ENCODE measurements at places on chromosomes 13 and 19.

DNA sequence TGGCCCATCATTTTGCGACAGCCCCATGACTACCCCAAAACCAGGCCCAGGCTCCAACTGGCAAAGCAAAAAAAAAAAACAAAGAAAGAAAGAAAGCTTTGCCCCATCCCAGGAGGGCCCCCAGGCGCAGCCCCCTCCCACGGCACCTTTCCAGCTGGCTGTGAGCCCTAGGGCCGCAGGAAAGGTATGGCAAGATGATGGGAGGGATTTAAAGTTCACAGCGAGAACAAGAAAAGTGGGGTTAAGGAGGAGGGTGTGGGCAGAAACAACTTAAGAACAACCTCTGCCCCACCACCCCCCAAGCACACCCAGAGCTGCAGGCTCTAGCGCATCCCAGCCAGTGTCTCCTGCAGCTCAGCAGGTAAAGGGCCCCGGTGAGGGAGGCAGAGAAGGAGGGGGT, at the start of gene CYP2F1:
CYP2F1 (plus strand) TSS at position 301 of the 400 bp plus-strand sequence. CDS start 1,757 bp downstream, outside the sequence.
- no peak for DNase-seq

DNA sequence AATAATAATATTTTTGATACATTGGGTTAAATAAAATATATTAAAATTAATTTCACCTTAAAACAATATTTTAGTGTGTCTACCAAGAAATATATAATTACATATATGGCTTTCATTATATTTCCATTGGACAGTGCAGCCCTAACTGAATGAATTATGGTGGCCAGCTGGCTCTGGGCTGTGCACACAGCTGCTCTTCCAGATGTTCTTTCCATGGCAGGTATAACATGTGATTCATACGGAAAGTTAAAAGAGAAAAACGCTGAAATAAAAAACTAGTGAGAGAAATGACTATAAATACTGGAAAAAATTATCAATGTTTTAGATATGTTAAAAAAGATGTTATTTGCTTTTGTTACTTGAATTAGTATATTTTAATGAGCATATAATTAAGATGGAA, 216.3 kb downstream of the RGCC start:
- DNase-seq = no peak

GRCh38 chr19:37991176-37991835, 84.3 kb downstream of the SIPA1L3 start:
- DNase-seq = no peak

DNA sequence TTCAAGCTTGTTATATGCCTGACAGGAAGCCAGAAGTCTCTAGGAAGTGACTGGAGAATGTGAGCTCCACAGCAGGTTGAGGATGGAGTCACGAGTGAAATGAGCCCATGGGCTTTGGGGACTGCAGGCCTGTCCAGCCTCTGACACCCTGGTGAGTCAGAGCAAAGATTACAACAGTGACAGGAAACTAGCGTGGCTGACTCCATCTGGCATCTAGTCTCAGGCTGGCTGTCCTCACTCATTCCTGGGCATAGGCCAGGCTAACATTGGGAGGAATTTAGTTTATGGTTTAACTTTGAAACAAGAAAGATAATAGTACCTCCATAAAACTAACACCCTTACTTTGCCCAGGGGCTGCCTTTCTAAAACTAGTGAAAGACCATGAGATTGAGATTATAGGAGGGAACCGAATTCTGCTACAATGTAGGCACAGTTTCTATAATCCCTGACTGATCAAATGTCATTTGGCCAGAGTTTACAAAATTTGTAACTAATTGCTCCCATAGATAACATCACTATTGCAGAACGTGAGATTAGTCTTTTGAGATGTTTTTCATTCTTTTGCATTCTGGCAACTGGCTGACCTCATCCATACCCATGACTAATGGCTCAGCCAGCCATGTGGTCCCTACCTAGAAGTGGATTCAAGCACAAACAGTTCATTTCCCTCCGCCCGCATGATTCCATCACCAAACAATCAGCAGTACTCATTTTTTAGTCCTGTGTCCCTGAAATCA, 28.4 kb downstream of the PSG1 start:
- DNase-seq = no peak

DNA sequence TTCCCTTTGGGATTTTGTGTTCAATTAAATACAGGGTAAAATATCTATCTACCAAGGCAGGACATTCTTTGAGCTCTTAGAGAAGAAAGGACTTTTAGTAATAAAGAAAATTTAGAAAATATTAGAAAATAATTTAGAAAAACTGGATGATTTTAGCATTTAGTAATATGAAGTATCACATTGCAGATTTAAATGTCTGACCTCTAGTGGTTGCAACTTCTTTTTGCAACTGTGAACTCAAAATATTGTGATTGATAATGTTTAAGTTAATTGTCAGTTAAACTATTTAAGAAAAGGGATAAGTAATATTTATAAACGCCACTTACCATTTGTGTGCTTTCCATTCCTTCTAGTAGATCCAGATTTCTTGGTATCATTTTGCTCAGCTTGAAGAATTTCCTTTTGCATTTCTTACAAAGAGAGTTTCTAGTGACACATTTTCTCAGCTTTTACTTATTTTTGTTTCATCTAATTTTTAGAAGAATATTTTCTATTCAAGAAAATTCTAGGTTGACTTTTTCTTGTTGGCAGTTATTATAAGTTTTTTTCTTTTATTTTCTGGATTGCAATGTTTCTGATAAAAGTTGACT, 10.3 kb upstream of the POSTN start:
- DNase-seq = no peak

DNA sequence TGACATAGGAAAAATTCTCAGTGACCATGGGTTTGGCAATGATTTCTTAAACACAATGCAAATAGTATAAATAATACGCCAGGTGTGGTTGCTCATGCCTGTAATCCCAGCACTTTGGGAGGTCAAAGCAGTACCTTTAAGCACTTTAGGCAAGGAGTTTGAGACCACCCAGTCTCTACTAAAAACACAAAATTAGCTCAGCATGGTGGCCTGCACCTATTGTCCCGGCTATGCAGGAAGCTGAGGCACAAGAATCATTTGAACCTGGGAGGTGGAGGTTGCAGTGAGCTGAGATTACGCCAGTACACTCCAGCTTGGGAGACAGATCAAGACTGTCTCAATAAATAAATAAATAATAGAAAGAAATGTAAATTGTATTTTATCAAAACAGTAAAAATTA, 356.5 kb upstream of the SLITRK6 start:
- DNase-seq = no peak

GRCh38 chr13:27967736-27968315, 1.3 kb downstream of the CDX2 start:
- DNase-seq = no peak

All from anterior cingulate cortex (tissue), 58 donors.